Smooth muscle cell of the brain vasculature (primary cell): ENCODE measurements at places on chromosomes 16 and 17.

DNA sequence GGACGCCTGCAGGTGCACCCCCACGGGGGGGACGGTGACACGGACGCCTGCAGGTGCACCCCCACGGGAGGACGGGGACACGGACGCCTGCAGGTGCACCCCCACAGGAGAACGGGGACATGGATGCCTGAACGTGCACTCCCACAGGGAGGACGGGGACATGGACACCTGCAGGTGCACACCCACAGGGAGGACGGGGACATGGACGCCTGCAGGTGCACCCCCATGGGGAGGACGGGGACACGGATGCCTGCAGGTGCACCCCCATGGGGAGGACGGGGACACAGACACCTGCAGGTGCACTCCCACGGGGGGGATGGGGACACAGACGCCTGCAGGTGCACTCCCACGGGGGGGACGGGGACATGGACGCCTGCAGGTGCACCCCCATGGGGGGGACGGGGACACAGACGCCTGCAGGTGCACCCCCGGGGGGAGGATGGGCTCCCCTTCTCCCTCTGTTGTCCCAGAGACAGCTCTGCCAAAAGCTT is 114.5 kb upstream of the METRNL start:
- no peak for DNase-seq

DNA sequence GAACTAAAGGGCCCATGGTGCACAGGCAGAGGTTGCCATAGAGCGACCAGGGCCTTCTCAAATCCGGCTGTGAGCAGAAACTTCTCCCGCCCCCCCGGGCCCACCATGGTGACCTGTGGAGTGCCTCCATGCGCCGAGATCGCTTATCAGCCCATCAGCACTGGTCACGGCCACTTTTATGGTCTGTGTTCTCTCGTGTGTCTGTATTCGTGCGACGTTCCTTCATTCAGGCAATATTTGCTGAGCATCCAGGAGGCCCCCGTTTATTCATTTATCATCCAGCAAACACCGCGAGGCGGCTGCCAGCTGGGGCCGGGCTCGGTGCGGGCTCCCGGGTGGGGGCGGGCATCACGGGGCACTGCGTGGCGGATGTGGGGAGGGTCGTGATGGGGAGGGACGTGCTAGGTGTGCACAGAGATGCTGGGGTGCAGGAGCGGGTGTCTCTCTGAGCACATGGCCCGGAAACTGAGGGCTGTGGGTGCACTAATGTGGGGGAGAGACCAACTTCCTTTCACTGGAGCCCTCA is 88.0 kb upstream of the CBX4 start:
- no peak for DNase-seq

DNA sequence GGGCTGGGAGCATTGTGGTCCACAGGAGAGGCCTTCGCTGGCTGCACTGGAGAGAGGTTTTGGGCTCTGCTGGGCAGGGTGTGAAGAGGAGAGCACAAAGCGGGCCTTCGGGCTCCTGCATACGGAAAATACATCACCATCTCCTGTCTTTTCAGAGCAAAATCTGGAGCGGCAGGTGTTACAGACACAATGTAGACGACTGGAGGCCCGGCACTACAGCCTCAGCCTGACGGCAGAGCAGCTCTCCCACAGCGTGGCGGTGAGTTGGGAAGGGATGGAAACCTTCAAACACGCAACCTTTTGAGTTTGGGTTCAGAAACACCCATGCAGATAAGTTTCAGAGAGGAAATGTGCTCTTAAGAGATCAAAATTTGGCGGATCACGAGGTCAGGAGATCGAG is 17.9 kb downstream of the GINS2 start:
- no peak for DNase-seq

GRCh38 chr17:81092518-81093095 is 57.7 kb downstream of the BAIAP2 start:
- DNase-seq: no peak

DNA sequence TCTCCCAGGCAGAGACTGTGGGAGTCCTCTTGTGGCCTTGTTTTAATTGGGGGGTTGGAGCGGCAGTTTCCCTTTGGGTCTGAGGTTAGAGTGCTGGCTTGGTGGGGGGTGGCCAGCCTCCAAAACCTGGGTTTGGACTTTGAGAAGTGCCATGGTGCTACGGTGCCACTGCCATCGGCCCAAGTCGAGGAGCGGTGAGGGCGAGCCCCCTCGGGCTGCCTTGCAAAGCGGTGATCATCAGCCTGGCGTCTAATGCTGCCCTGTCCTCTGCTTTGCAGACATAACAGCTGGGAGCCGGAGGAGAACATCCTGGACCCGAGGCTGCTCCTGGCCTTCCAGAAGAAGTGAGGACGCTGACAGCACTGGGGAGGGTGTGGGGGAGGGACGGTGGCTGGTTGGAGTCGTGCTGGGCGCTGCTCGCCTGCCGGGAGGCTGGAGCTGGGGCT is 1.2 kb downstream of the CBX2 start:
- no peak for DNase-seq

GRCh38 chr17:35791681-35792350 is 3.6 kb downstream of the MMP28 start:
- DNase-seq: no peak

- no peak for DNase-seq
These were observed at the start of gene DDX5 for GRCh38 chr17:64506201-64506575. TSS of gene DDX5 (minus strand) at chr17:64506289. CDS start at chr17:64506119, 170 bp downstream.
